Mucosa of descending colon (tissue), 3 donors: ENCODE measurements at places on chromosomes 2 and 18. TPM values are rescaled to one million over a fixed set of nuclear protein-coding genes. Genes with fewer than 3 reads are reported as not detected.

LRRC30 gene
- total RNA-seq = not detected

C2orf74 gene
- 2.2 TPM for total RNA-seq

STAT1 gene
- 56.5 TPM for total RNA-seq

DNA sequence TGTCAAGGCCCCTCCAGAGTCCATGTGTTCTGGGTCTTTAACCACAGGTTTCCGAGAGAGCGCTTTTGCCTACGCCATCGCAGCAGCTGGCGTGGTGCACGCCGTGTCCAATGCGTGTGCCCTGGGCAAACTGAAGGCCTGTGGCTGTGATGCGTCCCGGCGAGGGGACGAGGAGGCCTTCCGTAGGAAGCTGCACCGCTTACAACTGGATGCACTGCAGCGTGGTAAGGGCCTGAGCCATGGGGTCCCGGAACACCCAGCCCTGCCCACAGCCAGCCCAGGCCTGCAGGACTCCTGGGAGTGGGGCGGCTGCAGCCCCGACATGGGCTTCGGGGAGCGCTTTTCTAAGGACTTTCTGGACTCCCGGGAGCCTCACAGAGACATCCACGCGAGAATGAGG lies 9.3 kb downstream of the WNT10A start:
- no peak for DNase-seq

DNA sequence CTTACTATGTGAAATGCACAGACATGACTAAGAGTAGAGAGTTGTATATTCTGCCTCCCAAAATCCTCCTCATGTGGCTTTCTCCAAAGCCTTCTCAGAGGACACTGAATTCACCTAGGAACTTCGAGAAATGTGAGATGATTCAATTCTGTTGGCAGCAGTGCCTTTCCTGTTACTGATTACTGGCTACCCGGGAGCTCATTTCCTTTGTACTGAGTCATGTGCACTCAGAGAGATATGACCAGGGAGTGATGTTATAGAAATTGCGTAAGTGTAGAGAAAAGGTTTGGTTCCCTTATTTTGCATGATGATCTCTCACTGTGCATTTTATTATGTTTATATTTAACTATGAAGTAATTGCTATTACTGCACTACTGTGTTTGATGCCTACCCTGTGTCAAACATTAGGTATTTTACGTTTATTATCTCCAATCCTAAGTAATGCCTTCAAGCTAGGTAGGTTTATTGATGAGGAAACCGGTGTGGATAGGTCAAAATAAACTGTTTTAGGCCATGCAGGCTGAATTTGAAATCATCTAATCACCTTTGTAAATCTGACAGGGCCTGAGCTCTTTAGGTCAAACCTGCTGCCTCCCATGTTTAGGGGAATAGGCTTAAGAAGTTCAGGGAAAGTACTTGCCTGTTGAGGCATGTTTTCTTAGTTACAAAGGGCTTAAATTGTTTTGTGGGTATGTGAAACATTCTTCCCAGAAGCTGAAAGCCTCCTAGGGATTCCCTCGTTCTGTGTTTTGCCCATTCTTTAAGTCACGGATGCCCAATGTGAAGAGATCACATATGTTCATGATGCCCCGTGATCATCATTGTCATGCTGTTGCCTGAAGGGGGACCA lies 86.8 kb downstream of the FMNL2 start:
- peak; percentile 73 for DNase-seq

DNA sequence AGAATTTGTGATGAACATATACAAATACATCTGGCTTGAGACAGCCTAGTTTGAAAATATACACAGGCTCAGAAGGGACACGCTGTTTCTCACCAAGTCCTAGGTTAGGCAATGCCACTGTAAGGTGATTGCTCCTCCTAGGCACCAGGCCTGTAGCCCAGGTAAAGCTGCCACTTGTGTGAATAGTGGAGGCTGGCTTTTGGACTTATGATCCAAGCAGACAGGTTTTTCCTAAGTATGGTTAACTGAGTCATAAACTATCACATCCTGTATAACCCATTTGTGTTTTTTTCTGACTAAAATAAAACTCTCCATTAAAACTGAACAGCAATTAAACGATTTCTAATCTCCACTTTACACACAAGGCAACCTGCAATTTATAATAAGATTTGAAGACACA lies 81.0 kb downstream of the SEMA4F start:
- DNase-seq = no peak

- no peak for DNase-seq
Observed at GRCh38 chr2:232362174-232362900, 16.2 kb upstream of the ALPP start.

GRCh38 chr2:134522496-134523455 lies 196.0 kb downstream of the TMEM163 start:
- no peak for DNase-seq

- no peak for DNase-seq
Observed at GRCh38 chr18:39622431-39622830, 2056.8 kb upstream of the CELF4 start.
